ENCODE measurements at places on chromosomes 5 and 9. TPM values are rescaled to one million over a fixed set of nuclear protein-coding genes. Genes with fewer than 3 reads are reported as not detected.

- peak; percentile 19 for DNase-seq
Measured at GRCh38 chr5:95959888-95960666, 1.6 kb downstream of the ELL2 start.

LCP2 gene
- total RNA-seq = not detected

- DNase-seq = no peak
Measured at GRCh38 chr9:121855476-121855875, 204.0 kb downstream of the DAB2IP start.

DNA sequence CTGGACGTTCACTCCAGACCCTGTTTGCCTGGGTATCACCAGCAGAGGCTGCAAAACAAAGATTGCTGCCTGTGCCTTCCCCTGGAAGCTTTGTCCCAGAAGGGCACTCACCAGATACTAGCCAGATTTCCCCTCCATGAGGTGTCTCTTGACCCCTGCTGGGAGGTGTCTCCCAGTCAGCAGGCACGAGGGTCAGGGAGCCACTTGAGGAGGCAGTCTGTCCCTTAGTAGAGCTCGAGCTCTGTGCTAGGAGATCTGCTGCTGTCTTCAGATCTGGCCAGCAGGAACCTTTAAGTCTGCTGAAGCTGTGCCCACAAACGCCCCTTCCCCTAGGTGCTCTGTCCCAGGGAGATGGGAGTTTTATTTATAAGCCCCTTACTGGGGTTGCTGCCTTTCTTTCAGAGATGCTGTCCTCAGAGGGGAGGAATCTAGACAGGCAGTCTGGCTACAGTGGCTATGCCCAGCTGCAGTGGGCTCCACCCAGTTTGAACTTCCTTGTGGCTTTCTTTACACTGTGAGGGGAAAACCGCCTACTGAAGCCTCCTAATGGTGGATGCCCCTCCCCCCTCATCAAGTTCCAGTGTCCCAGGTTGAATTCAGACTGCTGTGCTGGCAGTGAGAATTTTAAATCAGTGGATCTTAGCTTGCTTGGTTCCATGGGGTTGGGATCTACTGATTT, 253.9 kb downstream of the SPATA31D1 start:
- no peak for DNase-seq

- no peak for DNase-seq
Measured at GRCh38 chr9:89815903-89816573, 211.2 kb downstream of the GADD45G start.

ZNF346 gene
- 9.6 TPM for total RNA-seq

GRCh38 chr9:72462340-72462739, 59.1 kb upstream of the TMC1 start:
- no peak for DNase-seq

UAP1L1 gene
- total RNA-seq = 3.6 TPM

DNA sequence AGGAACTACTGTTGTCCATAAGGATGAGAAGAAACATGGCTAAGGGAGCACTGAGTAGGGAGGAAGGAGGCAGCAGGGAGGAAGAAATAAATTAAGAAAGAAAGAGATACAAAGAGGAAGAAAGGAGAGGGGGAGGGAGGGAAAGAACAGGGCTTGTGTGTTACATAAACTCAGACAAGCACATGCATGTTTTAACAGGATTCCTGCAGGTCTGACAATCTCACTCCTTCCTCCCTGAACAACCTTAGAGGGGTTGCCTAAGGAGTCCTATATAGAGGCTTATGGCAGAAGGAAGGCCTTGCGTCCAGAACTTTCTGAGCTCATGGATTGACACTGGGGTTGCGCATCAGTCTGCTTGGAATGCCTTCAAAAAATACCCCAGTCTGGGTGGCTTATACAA, 4.2 kb upstream of the KCNIP1 start:
- DNase-seq = no peak

DNA sequence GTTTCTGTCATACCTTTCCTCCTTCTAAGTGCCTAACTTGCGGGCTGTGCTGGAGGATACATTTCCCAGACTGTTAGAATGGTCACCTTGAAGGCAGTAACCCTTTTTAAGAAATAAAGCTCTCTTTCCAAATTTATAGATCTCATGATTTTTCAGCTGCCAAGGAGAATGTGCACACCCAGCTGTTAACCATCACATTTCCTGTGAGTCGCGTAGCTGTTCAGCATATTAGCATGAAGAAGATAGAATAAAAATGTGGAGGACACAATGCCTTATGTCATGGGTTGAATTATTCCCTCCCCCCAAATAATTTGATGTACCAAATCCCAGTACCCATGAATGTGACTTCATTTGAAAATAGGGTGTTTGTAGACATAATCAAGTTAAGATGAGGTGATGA, 729.4 kb downstream of the MTRR start:
- no peak for DNase-seq

GRCh38 chr9:36625006-36625615, 52.4 kb downstream of the MELK start:
- DNase-seq = no peak

DNA sequence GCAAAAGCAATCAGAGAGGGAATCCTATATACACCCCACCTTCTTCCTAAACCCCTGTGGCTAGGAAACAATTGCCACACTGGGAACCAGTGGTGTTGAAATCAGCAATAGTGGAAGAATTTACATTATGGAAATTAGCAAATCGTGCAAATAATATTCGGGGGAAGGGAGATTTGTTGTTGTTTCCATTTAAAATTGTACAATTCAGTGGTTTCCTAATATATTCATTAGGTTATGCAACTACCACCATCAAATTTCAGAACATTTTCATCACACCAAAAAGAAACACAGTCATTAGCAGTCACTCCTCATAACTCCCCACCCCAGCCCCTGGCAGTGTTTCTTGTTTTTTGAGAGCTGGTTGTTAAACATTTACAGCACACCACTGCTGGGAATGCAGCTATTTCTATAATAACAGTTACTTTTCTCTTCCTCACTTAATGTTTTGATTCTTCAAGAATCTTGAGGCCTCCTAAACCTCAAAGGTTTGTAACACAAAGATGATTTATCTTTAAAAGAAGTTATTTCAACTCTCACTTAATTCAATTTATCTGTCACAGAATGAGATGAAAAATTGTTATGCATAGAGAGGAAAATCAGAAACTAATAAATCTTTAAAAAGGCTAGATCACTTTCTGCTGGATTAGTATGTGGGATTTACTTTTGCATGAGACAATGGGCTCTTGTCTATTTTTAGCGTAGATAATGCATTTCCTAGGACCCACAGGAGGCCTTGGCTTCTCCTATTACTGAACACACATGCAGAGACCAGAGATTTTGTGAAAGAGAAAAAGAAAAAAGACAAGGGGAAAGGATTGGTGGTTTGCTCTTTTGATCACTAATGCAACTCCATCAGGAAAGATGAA, 91.8 kb upstream of the DAPK1 start:
- no peak for DNase-seq

NR5A1 gene
- not detected for total RNA-seq

GRCh38 chr5:180130876-180131740, 59.5 kb upstream of the RNF130 start:
- DNase-seq = no peak

DNA sequence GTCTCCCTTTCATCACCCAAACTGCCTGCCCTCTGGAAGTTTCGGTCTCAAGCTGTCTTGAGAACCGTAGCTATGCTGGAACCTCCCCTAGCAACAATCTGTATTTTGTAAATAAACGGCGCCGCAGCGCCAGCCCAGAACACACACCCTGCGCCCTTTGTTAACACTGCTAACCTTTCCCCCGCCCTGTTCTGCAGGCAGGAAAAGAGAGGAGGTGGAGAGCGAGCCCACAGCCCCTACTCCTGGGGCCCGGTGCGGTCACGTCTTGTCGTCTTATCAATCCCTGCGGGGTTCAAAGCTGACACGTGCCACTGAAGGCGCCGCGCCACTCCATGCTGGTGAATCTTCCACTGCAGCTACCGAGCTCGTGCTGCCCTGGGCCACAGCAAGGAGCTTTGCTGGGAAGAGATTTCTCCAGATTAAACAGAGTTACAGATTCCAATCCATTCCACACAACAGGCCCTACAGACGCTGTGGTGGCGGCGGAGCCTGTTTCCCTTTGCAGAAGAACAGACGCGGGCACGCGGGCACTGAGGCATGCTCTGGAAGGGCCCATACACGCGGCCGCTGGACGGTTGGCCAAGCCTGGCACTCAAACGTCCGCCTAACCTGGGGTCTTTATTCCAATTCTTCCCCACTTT, 25.3 kb downstream of the ZDHHC11B start:
- no peak for DNase-seq

- DNase-seq = no peak
Measured at GRCh38 chr9:97831843-97832636, 21.0 kb upstream of the FOXE1 start.

DNA sequence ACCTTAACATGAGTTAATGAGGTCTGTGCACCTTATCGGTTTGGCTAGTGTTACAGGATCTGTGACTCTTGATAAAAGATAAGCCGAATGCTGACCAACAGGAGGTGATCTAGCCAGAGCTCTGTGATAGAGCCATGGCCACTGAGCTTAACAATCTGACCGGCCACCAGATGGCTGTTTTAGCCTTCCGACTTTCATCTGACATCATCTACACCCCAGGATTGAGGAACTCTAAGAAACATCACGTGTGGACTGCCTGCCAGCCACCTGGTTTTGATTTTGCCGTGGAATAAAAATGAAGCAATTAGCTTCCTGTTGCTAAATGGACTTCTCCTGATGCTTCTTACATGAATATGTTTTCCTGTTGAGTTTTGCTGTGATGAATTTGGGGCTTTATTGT, 281.3 kb downstream of the CEMIP2 start:
- DNase-seq = no peak

CDH6 gene
- total RNA-seq = not detected

DNA sequence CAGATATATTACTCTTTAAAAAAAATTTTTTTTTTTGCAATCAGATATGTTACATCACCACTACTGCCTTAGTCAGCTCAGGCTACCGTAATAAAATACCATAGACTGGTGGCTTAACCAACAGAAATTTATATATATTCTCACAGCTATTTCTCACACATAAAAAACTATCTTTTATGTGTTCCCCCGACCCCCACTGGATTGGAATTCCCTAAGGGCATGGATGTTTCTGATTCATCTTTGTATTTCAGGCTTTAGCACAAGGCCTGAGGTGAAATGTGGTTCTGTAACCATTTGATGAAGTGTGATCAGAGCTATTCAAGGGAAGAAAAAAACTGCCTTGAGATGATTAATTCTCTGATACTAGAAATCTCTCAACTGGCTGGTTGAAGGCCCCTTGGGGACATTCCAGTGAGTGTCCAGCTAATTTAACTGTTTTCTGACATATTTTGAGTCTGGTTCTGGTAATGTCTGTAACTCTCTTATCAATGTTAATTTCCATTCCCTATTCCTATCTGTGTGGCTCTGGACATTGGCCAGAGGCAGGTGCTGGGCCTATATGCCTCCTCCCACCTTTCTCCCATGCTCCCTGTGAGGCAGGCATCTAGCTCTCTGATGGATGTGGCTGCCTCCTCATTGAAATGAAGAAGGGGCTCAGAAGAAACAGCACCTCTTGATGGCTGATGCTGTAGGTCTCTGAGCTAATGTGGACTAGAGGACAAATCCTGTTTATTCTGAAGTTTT, 2.5 kb downstream of the CD14 start:
- no peak for DNase-seq

GMCL2 gene
- not detected for total RNA-seq

SQSTM1 gene
- 632 TPM for total RNA-seq

IL5 gene
- not detected for total RNA-seq

CDKN2B-AS1 gene
- total RNA-seq = not detected

IL4 gene
- total RNA-seq = not detected

- no peak for DNase-seq
Measured at GRCh38 chr9:137268538-137269201, 8.9 kb upstream of the TOR4A start.

DNA sequence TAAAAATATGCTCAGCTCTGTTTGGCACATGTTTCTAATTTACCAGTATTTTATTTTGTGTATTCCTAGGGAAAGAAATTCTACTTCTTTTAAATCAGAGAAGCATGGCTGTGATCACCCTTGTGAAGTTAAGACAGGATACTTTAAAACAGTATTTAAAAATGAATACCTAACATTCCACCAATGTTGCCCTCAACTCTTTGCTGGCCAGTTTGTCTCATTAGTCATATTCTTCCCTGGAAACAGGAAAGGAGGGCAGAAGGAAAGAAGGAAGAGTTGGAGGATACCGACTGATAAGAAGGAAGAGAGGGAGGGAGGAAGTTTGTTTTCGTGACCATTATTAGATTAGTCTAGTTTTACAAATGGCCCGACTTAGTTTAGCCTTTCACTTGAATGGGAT, 137.4 kb downstream of the PLK2 start:
- no peak for DNase-seq

TMEM215 gene
- not detected for total RNA-seq

- no peak for DNase-seq
Measured at GRCh38 chr5:353612-354580, 32.4 kb downstream of the AHRR start.

DNA sequence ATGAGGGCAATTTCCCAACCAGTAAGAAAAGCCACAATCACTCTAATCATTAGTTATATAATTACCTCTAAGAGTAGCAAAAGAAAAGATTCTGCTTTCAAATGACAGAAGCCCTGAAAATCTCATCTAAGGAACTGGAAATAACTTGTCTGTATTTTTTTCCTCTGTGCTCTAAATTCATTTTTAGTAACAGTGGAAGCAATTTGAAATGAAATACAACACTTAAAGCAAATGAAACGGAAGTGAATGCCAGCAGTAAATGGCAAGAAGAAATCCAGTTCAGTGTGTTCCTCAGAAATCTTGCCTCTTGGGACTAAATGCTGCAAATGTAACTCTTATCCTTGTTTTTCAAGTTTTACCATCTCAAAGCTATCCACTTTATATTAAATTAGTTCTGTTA, 294.9 kb downstream of the TAF11L14 start:
- no peak for DNase-seq

SLC6A19 gene
- total RNA-seq = not detected

- DNase-seq = no peak
Measured at GRCh38 chr9:119234636-119235035, 134.6 kb downstream of the BRINP1 start.

- no peak for DNase-seq
Measured at GRCh38 chr9:134983074-134983473, 65.4 kb upstream of the FCN1 start.

CNTNAP3B gene
- total RNA-seq = 0.46 TPM

PHPT1 gene
- total RNA-seq = 132 TPM

BHMT gene
- not detected for total RNA-seq

SHISAL2B gene
- not detected for total RNA-seq

- DNase-seq = no peak
Measured at GRCh38 chr9:81633952-81634854, 55.1 kb downstream of the TLE1 start.

DNA sequence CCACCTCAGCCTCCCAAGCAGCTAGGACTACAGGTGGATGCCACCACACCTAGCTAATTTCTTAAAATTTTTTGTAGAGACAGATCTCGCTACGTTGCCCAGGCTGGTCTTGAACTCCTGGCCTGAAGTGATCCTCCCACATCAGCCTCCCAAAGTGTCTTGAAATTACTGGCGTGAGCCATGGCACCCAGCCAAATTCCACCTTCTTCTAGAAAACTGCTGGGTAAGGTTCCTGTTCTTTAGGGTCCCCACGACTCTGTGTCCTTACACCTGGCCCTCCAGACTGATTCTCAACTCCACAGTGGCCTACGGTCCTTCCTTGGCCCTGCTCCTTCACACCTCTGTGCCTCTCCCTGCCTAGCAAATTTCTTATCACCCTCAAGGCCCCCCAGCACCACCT, 1.9 kb downstream of the MAPK9 start:
- DNase-seq = no peak

Measured in NCI-H460 (cell line).